ENCODE measurements at places on chromosomes 7 and 10.

- DNase-seq = no peak
Observed at GRCh38 chr7:114910787-114911186, 11.1 kb upstream of the MDFIC start.

DNA sequence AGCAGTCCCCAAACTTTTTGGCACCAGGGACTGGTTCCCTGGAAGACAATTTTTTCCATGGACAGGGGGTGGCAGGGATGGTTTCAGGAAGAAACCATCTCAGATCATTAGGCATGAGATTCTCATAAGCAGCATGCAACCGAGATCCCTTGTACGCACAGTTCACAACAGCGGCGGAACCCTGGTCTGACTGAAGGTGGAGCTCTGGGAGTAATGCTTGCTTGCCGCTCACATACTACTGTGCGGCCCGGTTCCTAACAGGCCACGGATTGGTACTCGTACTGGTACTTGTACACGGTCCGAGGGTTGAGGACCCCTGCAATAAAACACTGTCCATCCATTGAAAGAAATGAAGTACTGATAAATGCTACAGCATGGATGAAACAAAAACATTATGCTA lies 32.8 kb downstream of the MKRN1 start:
- DNase-seq = no peak

- no peak for DNase-seq
Observed at GRCh38 chr10:33015761-33016547, 57.9 kb upstream of the ITGB1 start.

DNA sequence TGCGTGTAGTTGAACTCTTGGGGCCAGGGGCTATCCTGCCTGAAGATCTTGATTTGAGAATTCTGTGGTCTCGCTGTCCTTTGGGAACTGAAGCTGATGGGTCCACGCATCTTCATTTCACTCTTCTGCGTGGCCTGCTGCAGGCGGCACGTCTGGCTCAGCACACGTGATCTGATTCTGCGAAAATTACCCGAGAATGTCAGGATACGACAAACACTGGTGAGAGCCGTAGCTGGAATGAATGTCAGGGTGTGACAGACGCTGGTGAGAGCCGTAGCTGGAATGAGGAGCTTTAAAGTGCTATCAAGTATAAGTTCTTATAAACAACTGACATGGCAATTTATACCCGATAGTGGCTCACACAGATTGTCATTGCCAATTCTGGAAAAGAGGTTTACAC lies 44.6 kb upstream of the CFAP46 start:
- no peak for DNase-seq

DNA sequence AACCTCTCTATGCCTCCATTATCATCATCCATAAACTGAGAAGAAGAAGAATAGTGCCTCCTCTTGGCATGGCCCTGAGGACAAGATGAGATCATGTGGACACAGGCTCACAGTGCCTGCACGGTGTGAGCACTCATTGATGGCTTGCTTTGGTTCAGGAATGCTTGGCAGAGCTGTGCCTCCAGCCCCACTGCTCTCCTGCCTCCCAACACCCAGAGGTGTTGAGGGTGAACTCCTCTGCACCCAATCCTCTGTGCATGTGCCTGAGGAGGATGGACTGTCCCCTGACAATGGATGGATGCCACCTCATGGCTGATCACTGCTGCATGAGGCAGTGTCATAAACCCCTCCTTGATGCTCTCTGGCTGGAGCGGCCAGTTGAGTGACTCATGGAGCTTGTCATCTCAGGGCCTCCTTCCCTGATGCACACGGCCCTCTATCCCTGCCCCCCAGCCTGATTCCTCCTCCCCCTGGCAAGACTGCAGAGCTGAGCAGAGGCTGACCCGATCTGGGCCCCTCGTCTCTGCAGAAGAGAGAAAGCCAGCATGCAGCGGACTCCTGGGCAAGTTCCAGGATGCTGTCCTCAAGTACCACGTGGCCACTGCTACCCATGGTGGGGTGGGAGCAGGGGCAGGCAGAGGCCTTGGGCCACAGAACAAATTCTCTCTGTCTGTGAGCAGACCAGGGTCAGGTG lies 136.3 kb downstream of the KCNMA1 start:
- peak; percentile 86 for DNase-seq

GRCh38 chr7:95874541-95875265 lies 102.3 kb downstream of the DYNC1I1 start:
- DNase-seq = no peak

DNA sequence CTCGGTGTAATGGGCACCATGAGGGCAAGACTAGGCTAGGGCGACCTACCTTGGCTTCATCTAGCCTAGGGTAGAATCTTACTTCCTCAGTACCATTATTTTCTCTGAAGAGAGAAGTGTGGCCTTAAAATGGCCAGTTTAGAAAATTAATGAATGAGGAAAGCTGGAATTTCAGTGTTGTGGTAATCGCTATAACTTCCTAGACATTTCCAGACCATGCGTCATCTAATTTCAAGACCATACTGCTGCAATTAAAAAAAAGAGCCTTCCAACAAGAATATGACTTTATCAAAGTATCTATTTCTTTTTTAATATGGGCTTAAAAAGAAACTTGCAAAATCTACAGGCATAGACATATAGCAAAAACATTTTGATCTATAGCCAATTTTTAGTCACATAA lies 68.5 kb downstream of the CPVL start:
- DNase-seq = no peak

GRCh38 chr10:129075508-129075907 lies 391.5 kb upstream of the MGMT start:
- DNase-seq = no peak
